ENCODE measurements at places on chromosomes 16 and 17.

DNA sequence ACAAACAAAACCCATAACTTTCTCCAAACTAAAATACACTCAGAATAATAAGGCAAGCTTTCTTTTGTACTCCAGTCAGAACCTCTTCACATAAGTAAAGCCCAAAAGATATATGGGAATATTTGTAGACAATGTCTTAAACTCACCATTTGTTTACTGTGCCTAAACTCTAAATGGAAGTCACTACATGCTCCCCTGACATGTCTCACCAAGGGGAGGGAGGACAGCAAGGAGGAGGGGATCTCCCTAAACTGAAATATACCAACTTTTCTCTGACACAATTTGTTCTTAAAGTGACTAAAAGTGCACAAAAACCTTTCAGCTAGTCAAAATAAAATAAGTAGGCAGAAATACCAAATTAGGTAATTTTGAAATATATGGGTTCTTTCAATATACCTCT is 38.5 kb downstream of the GRB7 start:
- DNase-seq: no peak

DNA sequence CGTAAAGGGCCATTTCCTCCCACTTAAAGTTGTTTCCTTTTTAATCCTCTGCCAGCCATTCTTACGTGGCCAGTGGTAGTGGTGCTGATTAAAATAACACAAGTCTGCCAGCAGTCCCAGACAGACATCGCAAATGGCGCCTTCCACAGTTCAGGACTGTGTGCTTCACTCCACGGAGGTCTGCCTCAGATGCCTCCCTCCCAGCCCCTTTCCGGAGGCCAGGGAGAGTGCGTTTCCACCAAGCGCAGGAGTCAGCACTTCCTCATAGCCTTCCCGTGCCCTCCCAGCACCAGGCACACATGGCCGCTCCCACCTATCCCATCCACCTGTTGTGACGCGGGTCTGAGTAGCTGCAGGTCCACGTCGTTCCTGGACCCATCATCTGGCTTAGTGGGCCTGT is 205.6 kb downstream of the RPTOR start:
- DNase-seq: no peak

- no peak for DNase-seq
These were observed 29.3 kb downstream of the TK2 start for GRCh38 chr16:66520406-66521170.

DNA sequence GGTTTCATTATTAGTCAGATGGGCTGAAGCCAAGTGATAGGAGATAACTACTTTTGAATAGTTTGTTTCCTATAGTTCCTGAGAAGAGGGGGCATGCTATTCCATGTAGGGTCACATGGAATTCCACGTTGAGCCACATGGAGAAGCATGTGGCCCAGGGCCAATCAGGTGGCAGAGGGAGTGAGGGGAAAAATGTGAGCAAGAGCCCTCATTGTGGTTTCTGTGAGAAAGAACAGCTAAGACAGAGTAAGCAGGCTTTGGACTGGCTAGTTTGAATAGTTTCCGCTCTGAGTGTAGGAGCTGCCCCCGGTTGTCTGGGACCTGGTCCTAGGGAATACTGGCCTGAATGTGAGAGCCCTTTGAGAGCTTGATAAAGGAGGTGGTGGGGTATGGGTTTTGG is 69.9 kb upstream of the CNTNAP4 start:
- DNase-seq: no peak

DNA sequence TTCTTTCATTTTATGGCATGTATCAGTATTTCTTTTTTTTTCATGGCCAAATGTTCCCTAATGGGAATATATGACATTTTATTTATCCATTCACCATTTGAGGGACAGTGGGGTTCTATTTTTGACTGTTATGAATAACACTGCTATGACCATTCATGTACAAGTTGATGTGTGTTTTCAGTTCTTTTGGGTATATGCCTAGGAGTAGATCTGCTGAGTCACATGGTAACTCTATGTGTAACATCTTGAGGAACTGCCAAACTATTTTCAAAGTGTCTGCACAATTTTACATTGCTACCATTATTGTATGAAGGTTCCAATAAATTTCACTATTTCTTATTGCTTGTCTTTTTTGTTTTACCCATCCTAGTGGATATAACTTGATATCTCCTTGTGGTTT is 223.0 kb downstream of the TANC2 start:
- DNase-seq: no peak

GRCh38 chr16:1821861-1822611 is 4.6 kb downstream of the HAGH start:
- no peak for DNase-seq

GRCh38 chr16:88062341-88063210 is 111.3 kb downstream of the BANP start:
- DNase-seq: no peak

GRCh38 chr17:63082952-63083351 is 116.9 kb downstream of the TANC2 start:
- no peak for DNase-seq

DNA sequence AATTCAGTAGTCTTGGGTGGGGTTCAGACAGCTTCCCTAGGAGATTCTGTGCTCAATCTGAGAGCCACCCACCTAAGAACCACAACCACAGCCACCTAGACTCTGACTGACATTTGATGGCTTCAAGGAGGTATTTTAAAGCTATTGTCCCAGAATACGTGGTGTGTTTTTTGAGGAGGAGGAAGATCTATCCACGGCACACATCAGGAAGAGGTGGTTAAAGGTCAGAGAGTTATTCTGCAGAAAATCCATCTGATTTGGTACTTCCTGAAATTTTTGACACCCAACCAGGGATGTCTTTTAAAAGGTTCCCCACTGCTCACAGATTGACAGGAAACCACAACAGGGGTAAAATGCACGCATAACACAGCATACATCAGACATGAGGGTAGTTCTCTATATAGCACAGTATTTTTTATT is 25.1 kb downstream of the SMARCE1 start:
- no peak for DNase-seq

DNA sequence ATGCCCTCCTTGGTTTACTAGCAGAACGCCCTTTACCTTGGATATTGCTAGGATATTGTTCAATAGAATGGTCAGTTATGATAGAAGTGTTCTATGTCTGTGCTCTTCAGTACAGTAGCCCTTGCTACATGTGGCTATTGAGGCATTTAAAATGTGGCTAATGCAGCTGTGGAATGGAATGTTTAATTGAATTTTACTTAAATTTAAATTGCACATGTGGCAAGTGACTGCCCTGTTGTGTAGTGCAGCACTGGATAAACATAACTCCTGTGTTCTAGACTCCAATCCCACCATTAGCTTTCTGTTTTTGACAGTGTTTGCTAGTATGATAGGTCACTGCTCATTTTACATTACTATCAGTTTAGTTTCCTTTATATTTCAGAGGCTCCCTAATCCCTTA is 29.9 kb downstream of the RAD51C start:
- no peak for DNase-seq

DNA sequence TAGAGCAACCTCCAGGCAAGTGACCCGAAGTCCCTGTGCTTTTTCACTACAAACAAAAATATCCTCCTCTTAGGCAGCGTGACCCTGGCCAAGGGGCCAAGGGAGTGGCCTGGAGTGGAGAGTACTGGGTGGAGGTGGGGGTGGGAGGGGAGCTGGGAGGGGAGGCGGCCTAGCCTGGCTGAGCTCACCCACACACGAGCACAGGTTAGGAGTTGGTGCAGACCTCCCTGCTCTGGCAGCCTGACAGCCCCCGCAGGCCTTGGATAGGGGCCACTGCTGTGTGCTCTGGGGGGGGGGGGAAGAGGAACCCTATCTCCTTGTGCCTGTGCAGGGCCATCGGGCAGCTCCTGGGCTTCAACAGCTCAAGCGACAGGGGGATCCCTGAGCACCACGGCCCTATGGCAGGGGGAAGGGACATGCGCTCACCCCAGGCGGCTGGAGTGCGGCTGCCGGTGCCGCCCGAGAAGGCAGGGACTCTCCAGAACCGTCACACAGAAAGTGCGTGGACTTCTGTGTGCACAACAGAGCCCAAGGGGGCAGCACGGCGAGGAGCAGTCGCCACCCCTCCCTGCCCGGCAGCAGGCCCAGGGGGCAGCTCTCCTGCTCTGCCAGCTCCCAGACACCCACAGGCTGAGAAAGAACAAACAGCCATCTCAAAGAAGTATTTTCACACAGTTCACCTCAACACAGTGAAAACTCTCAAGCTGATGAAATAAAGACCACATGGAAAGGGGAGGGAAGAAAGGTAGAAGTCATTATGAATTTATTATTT is 13.3 kb downstream of the SLC16A3 start:
- DNase-seq: no peak

DNA sequence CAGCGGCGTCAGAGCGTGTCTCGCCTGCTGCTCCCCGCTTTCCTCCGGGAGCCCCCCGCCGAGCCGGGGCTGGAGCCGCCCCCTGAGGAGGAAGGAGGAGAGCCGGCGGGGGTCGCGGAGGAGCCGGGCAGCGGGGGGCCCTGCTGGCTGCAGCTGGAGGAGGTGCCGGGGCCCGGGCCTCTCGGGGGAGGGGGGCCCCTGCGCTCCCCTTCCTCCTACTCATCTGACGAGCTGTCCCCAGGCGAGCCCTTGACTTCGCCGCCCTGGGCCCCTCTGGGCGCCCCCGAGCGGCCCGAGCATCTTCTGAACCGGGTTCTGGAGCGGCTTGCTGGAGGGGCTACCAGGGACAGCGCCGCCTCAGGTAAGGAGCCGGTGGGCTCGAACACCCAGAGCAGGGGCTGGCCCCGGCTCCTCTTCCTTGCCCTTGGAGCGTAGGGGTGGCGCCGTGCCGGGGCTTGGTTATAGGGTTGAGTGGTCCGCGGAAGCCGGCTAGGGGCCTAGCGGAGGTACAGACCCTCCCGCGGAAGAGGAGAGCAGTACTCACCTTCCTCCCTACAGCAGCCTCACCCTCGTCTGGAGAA is 841 bp downstream of the RAPGEFL1 start:
- DNase-seq: no peak

- DNase-seq: no peak
These were observed at the start of gene HCRT for GRCh38 chr17:42184713-42185620. Gene HCRT (minus strand): TSS chr17:42185452. CDS start chr17:42185365, 87 bp downstream.

GRCh38 chr17:10681866-10682446 is 15.4 kb downstream of the SCO1 start:
- no peak for DNase-seq

DNA sequence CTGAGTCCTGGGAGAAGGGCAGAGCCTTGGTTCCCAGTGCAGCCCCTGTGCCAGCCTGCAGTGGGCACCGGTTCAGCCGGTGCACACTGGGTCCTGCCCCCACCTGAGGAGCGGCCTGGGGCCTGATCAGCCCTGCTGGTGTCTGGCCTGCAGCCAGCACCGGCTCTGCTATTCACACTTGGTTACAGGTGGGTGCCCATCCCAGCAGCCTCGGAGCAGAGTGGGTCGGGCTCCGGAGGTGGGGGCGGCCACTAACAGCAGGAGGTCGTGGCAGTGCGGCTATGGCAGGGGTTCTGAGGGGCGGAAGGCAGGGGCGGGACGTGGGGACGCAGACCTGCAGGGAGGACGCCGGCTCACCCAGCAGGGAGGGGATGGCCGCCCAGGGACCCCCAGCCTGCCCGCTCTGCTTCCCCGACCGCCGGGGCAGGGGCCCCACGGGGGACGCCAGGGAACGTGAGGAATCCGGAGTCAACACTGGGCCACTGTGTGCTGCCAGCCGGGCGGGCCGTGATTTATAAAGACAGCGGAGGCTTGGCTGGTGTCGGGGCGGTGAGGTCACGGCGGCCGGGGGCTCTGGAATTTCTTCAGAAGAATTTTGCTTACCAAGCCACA is 20.3 kb downstream of the METRNL start:
- DNase-seq: no peak

- no peak for DNase-seq
These were observed 562 bp downstream of the ZC3H7A start for GRCh38 chr16:11796227-11797165.

DNA sequence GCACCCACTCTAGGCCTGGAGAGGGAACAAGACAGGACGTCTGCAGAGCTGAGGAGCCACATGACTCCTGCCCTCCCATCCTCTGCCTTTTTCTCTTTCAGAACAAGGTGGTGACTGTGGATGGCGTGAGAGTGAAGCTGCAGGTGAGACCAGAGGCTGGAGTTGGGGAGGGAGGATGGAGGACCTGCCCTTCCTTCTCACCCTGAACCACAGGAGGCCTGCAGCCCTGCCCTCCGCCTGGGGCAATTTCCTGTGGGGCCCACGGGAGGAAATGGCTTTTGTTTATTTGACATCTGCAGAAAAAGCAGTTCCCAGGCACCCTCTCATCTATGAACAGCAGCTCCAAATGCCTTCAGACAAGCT is 5.1 kb downstream of the RAB37 start:
- DNase-seq: no peak

- peak; percentile 22 for DNase-seq
These were observed 1.7 kb downstream of the MAP2K3 start for GRCh38 chr17:21286066-21286770.

DNA sequence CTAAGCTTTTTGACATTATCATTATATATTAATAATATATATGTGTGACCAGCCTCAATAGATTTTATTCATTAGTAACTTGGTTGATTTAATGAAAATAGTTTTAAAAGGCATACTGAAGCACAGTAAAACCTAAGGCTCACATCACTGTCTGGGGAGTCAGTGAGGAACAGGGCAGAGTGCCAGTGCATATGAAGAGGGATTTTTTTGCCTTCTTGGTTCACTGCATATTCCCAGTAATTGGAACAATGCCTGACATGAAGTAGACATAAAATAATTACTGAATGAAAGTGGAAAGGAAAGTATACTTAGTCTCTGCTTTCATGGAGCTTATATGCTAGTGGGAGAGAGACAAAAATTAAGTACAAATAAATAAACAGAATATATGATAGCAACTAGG is 81.1 kb downstream of the FTO start:
- no peak for DNase-seq

DNA sequence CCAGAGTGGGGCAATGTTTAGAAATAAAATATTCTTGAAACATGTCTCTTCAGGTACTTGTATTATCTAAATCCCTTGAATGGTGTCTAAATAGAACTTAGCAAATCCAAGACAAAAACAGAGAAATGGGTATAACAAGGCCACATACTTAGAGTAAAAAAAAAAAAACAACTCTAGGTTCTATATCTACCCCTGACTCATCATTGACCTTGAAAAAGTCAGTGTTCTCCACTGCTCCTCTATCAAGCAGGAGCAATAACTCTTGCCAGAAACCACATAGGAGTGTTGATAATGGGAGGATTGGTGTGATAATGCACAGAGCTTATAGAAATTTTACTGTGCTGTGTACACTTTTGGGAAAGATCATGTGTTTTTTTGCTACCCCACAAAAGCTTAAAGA is 296.6 kb upstream of the PMFBP1 start:
- no peak for DNase-seq

DNA sequence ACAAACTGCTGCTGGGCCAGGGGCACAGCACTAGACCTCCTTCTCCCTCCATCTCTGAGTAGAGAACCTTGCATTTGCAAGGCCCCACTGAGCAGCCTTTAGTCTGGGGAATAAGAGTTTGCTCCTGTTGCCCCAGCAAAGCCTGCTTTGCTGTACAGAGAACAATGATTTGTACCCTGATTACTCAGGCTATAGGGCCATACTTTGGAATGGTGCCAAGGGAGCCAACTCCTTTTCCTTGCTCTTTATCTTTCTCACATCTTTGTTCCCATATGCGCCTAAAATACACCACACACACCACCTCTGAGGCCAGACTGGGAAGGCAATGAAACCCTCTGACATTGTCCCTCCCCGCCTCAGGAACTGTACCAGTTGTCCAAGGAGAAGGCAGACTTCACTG is 21.2 kb downstream of the LIG3 start:
- no peak for DNase-seq

- no peak for DNase-seq
These were observed 2.3 kb downstream of the LCAT start for GRCh38 chr16:67941469-67942199.

Data from NCI-H1092 (cell line).